NCI-H748 treated with DMSO at 0.1 percent for 48 hours (cell line): ENCODE measurements at places on chromosomes 2 and 18.

GRCh38 chr2:29295845-29296244 is 180.6 kb downstream of the CLIP4 start:
- no peak for DNase-seq

- no peak for DNase-seq
Measured at GRCh38 chr2:163541943-163542342, 193.9 kb downstream of the FIGN start.

DNA sequence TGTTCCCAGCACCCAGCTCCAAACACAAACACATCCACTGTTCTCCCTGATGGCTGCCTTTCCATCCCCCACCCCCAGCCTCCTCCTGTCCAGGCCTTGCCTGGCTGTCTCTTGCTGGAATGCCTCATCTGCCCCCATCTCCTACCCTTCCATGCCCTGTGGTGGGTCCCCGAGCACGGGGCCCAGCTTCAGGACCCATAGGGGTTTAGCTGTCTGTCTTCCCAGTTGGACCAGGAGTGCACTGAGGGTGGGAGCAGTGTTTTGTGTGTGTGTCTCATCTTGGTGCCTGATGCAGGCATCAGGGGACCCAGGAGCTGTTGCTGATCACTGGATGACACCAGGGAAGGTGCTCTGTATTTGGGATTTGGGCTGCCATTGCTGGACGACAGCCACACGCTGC is 34.5 kb downstream of the GLI2 start:
- no peak for DNase-seq

GRCh38 chr2:119387381-119388129 is 20.8 kb downstream of the DBI start:
- no peak for DNase-seq

- peak; percentile 66 for DNase-seq
Measured at GRCh38 chr2:161415987-161416707, at the start of gene TBR1. Gene TBR1, plus strand, starts transcription at chr2:161416297. Its CDS starts 114 bp downstream, at chr2:161416411.

DNA sequence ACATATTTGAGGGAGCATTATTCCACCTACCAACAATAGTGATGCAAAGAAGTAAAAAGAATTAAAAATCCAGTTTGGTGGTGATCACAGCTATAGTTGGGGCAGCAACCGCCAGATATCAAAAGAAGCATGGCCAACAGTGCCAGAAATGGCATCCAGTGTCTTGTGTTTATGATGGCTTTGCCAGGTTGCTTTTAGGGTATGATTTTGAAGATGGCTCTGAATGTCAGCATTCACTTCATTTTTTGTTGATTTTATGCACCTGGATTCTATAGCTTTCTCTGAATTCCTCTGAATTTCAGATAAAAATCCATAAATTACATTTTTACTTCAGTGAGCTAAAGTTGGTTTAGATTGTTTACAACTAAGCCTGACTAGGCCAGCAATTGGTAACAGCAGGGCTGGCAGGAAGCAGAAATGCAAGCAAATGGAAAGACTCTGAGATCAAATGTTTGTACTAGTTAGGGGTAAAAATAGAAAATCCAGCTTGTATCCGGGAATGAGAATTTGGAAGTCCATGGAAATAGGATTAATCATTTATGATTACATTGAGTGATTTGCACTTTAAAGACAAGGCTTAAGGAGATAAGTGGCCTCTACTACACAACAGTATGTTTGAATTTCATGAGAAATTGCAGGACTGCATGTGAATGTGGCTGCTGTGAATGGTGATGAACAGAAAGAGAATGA is 40.4 kb downstream of the COL3A1 start:
- DNase-seq: no peak
